Chondrocyte (in vitro differentiated cells): ENCODE measurements at places on chromosomes 12 and 14.

GRCh38 chr12:106000382-106001104 is 138.2 kb downstream of the NUAK1 start:
- DNase-seq, result no peak

- DNase-seq, result no peak
Measured at GRCh38 chr14:102853648-102854047, 68.8 kb upstream of the AMN start.

DNA sequence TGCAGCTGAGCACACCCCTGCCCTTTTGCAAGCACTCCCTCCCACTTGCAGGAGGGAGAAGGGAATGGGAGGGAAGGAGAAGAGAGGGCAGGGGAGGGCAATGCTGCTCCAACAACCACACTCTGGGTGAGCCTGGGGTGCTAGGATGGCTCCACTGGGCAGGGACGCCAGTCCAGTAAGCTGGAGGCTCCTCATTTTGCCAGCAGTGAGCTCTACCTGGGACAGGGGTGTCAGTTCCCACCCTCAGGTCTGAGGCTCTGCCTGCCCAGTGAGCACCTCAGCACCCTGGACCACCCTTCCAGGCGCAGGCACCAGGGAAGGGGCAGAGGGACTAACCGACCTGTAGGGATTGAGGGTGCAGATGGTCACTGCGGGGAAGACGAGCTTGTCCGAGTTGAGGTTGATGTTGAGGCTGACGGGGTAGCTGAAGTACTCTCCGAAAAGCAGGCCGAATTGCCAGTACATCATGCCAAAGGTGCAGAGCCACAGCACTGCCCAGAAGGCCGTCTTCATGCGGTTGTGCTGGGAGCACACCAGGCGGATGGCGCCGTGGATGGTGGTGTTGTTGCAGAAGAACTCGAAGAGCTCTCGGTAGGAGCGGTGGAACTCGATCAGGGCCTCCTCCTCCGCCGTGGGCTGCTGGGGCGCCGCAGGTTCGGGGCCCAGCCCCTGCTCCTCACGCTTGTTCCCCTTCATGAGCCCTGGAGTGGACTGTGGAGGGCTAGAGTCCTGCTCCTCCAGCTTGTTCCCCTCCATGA is 1.2 kb downstream of the SCNN1A start:
- DNase-seq, result no peak

- DNase-seq, result no peak
Measured at GRCh38 chr12:15540469-15540872, 218.2 kb downstream of the PTPRO start.

GRCh38 chr12:65754744-65755595 is 69.3 kb upstream of the HMGA2 start:
- no peak for DNase-seq

DNA sequence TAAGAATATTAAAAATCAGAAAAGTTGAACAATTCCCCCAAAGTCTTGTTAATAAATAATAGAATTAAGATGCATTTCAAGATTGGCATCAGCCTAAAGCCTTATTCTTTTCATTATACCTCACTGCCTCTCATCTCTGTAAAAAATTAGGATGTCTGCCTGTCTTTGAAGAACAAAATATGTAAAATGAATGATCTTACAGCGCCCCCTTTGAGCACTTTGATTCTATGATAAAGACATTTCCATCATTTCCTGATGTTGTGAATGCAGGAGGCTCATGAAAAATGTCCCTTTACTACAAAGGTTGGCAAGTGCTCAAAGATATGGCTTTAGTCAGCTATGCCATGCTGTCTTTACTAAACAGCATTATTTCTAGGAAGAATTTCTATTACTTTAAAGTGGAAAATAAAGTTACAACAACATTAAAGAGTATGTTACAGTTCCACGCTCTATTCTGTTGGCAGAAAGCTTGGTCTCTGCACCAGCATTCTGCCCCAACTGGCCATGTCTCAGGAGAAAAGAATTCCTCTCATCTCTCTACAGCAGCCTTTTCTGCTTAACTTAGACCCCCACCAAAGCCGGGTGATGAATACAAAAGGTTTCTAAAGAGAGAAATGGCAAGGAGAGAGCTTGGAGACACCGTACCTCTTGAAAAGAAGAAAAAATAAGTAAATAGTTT is 95.1 kb downstream of the LLPH start:
- no peak for DNase-seq
